Stimulated activated CD8-positive, alpha-beta memory T cell treated with anti-CD3 and anti-CD28 coated beads, Interleukin-4, amount 100 ng/mL, for 1 hour (primary cell): ENCODE measurements at places on chromosomes 7 and 10.

DNA sequence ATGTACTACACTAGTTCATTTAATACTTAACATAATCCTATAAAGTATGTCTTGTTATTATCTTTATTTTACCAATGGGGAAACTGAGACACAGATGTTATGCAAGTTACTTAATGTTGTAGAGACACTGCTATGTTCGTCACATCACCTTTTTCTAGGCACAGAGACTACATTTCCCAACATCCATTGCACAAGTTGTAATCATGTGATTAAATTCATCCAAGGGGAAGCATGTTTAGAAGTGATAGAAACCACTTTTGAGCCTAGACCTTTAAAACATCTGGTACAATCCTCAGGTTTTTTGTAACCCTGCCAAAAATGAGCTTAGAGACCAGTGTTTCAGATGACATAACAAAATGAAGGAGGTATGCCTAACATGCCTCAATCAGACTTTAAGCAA, 386.8 kb upstream of the HPS1 start:
- no peak for DNase-seq

GRCh38 chr7:124810605-124811004, 45.0 kb upstream of the GPR37 start:
- DNase-seq, result no peak

GRCh38 chr10:97494151-97494550, 4.1 kb downstream of the MMS19 start:
- DNase-seq, result no peak

DNA sequence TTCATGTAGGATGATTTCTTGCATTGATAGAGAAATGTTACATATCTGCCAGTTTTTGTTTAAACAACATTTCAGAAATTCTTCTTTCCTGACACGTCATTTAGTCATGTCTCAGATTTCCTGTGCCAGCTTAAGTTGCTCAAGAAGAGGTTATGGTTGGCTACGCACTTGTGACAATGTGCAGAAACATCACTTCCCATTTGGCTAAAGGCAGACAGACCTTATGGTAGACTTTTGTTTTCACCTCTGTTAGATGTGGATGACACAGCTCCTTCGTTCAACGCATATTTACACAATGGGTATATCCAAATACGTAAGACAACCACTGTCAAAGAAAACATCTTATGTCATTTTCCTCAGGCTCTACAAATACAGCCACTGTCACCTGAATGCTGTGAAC, 125.8 kb downstream of the DOCK4 start:
- DNase-seq, result no peak

- DNase-seq, result no peak
These were observed 169.7 kb downstream of the NRF1 start for GRCh38 chr7:129780974-129781927.

DNA sequence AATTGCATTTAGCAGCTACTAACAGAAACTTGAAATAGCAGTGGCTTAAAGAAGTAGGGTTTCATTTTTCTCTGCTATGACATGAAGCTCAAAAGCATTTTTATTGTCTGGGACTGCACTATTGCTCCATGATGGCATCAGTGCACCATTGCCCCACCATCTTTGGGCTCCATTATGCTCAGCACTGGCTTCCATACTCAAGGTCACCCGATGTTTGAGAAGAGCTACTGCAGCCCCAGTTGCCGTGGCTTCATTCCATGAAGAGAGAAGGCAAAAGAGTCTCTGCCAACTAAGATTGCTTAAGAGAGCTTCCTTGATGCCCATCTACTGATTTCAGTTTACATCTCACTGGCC, 192.2 kb upstream of the LRGUK start:
- no peak for DNase-seq

DNA sequence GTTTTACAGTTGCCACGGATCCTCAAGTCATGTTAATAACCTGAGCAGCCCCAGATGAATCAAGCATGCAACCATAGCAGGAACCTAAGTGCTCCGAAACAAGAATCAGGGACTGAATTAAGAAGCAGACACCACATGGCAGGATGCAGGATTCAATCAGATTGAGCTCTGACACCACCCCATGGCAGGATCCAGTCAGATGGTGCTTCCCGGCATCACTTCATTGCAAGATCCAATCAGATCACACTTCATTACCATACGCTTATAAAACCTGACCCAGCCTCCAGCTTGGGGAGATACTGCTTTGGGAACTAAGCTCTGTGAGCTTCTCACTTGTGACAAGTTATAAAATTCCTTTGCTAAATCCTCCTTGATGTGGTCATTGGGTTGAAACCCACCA, 55.3 kb downstream of the ABCB4 start:
- DNase-seq, result no peak

- DNase-seq, result no peak
These were observed 50.2 kb upstream of the GNA12 start for GRCh38 chr7:2894118-2894940.

- DNase-seq, result no peak
These were observed 68.4 kb upstream of the RAPGEF5 start for GRCh38 chr7:22425361-22425760.

GRCh38 chr7:77444123-77444522, 28.0 kb upstream of the GSAP start:
- DNase-seq, result no peak

GRCh38 chr7:131157530-131158243, 170.0 kb upstream of the MKLN1 start:
- no peak for DNase-seq

- DNase-seq, result no peak
These were observed 42.3 kb upstream of the FOXI2 start for GRCh38 chr10:127694580-127695193.

GRCh38 chr7:74372511-74373111, 81.1 kb upstream of the GTF2IRD1 start:
- no peak for DNase-seq

DNA sequence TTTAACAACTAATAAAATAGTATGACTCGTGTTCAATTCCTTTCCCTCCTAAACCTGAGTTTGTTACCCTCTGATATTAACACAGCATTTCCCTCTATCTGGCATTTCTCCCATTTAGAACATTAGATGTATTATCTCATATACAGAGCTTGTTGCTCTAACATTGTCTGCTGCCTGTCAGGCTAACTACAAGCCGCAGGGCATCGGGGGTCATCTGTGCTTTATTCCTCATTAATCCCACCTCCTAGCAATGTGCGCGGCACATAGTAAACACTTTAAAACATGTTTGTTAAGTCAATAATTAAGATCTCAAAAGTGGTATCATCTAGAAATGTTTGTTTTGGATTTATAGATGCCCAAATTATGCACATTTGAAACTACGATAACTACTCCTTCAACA, 52.9 kb upstream of the NEBL start:
- DNase-seq, result no peak

DNA sequence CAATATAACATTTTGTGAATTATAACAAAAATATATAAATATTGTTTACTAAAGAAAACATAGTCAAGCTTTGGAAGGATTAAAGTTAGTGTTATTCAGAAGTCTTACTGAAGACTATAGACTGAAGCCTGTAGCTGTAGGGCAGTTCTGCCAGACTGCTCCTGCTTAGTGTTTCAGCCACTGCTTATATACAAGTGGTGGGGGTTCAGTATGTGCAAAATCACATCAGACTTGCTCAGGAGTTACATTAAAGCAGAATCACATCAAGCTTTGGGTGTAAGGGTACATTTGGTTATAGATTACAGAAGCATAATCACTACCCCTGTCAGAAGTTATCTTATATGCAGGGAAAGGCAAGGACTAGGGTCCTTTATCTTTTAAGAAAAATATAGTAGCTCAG, 653.8 kb downstream of the ANKRD7 start:
- no peak for DNase-seq

GRCh38 chr7:14207138-14207537, 217.7 kb upstream of the ETV1 start:
- DNase-seq, result no peak

- DNase-seq, result no peak
These were observed 343.3 kb downstream of the GRID1 start for GRCh38 chr10:86023336-86023735.

- no peak for DNase-seq
These were observed 54.8 kb downstream of the AUTS2 start for GRCh38 chr7:69652947-69653701.

GRCh38 chr10:77090381-77091356, 546.9 kb downstream of the KCNMA1 start:
- DNase-seq, result no peak

DNA sequence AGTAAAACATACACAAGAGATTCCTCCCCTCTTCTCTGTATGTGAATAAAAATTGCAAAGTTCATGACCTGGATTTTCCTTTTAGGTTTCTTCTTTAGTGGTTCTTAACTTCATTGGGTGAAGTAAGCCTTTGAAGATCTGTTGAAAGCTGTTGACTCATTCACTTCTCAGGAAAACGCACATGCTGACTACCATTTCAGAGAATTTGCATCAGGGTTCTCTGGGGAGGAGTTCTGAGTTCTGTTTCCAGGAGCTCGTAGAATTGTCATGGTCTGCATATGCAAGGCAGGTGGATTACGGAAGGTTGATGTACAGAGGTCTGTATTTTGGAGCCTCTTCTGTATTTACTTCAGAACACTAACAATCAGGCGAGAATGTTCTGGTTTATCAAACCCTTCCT, 962 bp upstream of the SLC26A4 start:
- no peak for DNase-seq

GRCh38 chr10:113139699-113140098, 189.7 kb downstream of the TCF7L2 start:
- no peak for DNase-seq

GRCh38 chr10:46291817-46292572, 5.2 kb downstream of the ANTXRL start:
- no peak for DNase-seq

DNA sequence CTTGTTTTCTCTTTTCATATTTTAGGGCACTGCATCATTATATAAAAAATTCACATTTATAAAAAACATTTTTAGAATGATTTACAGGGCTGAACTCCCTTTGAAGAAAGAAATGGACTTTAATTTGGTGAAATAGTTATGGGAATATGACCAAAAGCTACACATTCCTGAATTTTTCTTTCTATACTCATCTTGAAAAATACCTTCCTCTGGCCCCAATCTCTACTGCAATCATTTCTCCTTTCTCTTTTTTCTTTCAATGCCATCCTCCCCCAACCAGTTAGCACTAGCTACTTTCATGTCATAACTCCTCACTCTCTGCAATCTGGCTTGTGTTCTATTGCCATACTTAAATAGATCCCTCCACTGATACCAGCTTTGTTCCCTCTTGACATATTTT, 6.2 kb downstream of the WNT8B start:
- no peak for DNase-seq

DNA sequence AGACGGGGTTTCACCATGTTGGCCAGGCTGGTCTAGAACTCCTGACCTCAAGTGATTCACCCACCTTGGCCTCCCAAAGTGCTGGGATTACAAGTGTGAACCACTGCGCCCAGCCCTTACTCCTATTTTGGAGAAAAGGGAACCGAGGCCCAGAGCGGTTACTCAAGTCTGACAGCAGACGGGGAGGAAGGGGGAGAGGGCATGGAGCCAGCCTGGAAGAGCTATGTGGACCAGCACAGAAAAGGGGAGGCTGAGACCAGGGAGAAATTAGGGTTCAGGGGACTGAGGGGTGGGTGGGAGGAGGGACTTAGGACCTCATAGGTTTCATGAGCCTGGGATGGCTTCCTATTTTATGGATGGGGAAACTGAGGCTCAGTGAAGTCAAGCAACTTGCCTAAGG, 1.5 kb downstream of the SFRP5 start:
- no peak for DNase-seq

- no peak for DNase-seq
These were observed 74.5 kb upstream of the PRKCQ start for GRCh38 chr10:6654571-6654970.

DNA sequence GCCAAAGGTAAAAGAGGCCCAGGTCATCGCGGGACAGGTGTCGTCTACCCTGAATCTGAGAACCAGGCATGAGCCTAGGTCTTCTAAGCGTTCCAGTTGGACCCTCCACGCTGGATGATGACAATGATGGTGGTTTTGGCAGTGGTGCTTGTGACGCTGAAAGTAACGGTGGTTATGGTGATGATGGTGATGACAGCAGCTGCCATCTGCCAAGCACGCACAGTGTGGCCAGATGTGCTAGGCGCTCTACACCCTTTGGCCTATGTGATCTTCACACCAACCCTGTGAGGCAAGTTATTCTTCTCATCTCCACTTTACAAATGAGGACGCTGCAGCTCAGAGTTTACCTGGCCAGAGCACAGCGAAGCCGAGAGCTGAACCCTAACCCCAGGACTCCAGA, 93.9 kb downstream of the FAM53B start:
- no peak for DNase-seq

- DNase-seq, result no peak
These were observed 253.2 kb downstream of the INHBA start for GRCh38 chr7:41449694-41450093.

- DNase-seq, result no peak
These were observed 30.9 kb downstream of the FAM20C start for GRCh38 chr7:223118-223800.

GRCh38 chr7:17638727-17639126, 301.6 kb downstream of the SNX13 start:
- no peak for DNase-seq

- DNase-seq, result no peak
These were observed 179.6 kb downstream of the TCERG1L start for GRCh38 chr10:131131726-131132591.
